NCI-H524 (cell line): ENCODE measurements at places on chromosomes 5 and 9.

DNA sequence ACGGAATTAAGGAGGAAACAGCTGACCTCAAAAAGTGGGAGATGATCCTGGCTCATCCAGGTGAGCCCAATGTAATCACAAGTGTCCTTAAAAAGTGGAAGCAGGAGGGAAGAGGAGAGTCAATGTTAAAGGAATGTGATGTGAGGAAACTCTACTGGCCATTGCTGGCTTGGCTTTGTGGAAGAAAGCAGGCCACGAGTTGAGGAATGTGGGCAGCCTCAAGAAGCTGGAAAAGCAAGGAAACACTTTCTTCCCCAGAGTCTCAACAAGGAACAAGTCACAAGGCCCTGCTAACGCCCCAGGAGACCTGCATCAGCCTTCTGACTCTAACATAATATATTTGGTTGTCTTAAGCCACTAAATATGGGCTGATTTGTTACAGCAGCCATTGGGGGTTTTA is 252.8 kb downstream of the PSAT1 start:
- DNase-seq, result no peak

- no peak for DNase-seq
Measured at GRCh38 chr9:36486933-36487481, 85.7 kb upstream of the MELK start.

DNA sequence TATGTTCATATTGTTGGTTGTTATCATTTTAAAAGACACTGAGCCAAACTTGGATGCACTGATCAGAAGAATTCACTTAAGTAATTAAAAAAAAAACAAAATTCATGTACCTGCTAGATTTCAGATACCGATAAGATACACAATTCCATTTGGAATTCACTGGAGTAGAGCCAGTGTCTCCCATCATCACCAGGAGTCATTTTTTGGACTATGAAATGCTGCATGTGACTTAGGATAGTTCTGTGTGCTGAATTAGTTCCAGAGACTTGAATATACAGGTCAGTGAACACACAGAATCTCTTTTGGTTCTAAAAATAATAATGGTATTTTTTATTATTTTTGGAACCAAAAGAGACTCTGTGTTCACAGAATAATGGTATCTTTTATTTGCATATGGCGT is 482.6 kb upstream of the PIK3R1 start:
- no peak for DNase-seq

- DNase-seq, result no peak
Measured at GRCh38 chr9:93531374-93531773, 45.0 kb upstream of the PHF2 start.

GRCh38 chr9:129338724-129339430 is 160.8 kb upstream of the IER5L start:
- no peak for DNase-seq

DNA sequence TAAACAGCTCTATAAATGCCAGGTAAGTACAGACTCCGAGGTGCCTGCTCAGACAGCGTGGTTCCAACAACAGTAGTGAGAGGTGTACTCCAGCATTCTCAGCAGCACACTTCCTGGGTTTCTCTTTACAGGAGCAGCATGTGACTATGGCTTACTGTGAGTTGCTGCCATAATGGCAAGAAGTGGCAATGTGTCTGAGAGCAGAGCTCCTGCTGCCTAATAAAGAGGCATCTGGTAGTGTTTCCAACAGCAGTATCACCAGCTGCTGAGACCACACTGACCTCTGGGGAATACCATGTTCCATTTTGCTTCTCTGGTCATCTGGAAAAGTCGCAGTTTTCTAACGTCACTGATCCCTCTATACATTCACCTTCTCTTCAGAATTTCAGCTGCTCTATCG is 398.2 kb downstream of the SLCO4C1 start:
- DNase-seq, result peak; percentile 75

GRCh38 chr9:112689161-112689740 is 28.7 kb downstream of the INIP start:
- DNase-seq, result no peak

DNA sequence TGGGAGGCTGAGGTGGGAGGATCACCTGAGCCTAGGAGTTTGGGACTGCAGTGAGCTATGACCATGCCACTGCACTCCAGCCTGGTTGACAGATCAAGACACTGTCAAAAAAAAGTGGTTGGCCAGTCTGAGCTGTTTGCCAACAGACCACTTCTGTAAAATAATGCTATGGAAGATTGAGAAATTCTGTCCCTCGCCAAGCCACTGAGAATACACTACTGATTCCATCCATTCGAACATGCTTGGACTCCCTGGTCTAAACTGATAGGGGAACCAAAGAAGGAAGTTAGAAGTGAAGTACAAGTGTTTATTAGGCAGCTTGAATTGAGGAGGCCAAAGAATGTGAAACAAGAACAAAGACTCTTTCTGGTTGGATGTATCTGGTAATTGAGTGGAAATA is 27.2 kb downstream of the ENC1 start:
- DNase-seq, result no peak

DNA sequence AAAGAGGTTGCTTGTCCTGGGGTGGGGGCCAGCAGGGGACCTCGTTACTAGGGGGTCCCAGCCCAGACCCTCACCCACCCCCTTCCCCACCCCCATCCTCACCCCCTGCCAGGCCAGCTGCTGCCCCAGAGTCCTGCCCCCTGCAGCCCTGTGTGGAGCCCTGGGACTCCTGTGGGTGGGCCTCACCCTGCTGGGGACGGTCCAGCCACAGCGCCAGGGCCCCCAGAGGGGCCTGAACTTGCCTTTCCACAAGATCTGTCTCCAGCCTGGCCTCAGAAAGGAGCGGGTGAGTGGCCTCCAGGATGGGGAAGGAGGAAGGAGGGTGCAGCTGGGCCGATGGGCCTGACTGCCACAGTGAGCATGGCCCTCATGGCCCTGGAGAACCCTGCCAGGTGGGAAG is 7.5 kb upstream of the PTGDS start:
- no peak for DNase-seq

GRCh38 chr9:133375116-133375723 is 640 bp downstream of the SURF4 start:
- no peak for DNase-seq

DNA sequence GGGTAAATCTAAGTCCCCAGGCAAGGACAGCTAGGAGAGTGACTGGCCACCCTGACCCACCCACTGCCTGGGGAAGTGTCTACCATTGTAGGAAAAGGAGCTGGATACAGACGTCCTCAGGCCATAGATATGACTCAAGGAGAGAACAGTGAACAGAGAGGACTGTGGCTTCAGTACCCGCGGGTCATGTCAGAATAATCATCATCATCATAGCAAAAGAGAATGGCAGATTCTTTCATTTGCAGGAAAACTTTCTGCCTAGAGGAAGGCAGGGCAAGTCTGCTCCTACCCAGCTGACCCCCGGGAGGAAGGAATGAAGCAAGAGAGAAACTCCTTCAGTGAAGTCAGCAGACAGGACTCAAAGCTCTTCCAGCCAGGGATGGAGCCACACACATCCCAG is 52.2 kb upstream of the UBTD2 start:
- DNase-seq, result no peak

GRCh38 chr9:110050925-110051355 is 157.0 kb downstream of the C9orf152 start:
- DNase-seq, result no peak

DNA sequence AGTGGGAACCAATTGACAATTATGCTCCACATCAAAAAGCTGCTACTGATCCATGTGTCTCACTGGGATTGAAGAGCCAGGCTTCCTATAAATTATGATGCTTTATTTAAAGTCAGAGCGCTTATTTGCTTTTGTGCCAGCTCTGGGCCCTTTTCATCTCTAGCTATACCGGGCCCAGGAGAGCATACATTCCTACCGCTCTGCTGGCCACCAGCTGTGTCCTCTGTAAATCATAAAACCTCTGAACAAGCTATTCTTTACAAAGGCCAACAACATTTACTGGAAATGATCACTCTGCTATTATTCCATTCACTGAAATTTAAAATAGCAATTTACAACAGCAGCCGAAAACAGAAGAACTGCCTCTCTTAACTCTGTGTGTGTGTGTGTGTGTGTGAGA is 86.6 kb downstream of the ZNF608 start:
- DNase-seq, result no peak

GRCh38 chr9:127181315-127181580 is 58.8 kb upstream of the ANGPTL2 start:
- no peak for DNase-seq

- DNase-seq, result no peak
Measured at GRCh38 chr5:181198905-181199519, 6.0 kb downstream of the TRIM7 start.

DNA sequence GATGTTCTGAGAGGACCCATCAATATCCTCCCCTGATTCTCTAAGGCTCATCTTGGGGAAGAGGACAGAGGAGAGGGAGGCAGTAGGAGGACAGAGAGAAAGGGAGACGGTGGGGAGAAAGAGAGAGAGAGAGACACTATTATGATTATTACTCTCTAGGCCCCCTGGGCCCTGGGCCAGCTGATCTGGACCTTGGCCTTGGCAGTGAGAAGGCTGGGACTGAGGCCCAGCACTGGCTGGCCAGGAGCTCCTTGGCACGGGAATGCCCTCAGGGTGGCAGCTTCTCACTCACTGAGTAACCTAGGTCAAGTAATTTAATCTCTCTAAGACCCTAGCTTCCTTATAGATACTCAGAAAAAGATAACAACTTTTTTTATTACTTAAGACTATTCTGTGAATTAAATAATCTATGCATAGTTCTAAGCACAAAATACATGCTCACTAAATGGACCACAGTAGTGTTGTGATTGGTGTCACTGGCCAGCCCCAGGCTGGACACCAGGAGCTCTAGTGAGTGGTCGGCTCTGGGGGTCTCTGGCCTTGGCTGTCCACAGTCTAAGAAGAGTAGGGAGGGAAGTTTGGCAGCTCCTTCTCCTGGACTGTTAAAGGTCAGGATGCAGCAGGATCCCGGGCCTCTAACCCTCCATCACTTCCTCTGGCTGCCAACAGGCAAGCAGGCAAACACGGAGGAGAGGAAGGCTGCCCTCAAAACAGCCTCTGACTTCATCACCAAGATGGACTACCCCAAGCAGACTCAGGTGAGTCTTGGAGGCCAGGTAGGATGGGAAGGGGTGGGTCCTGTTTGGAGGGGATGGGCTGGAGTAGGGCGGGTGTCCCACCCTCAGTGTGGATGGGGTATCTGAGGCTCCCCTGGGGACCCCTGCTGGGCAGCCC is 50.0 kb downstream of the GSN start:
- DNase-seq, result no peak

GRCh38 chr5:170104710-170105109 is 987 bp upstream of the FOXI1 start:
- no peak for DNase-seq
